Choroid plexus epithelial cell (primary cell): ENCODE measurements at places on chromosomes 3 and 15.

- no peak for DNase-seq
These were observed 38.2 kb downstream of the TIMP4 start for GRCh38 chr3:12120374-12121140.

GRCh38 chr3:40299130-40299720 is 10.3 kb upstream of the EIF1B start:
- DNase-seq, result no peak

- peak; percentile 34 for DNase-seq
These were observed 169.3 kb downstream of the GBE1 start for GRCh38 chr3:81592101-81592500.

- DNase-seq, result peak; percentile 41
These were observed at the start of gene ADAMTSL3 for GRCh38 chr15:83653639-83654378. Gene ADAMTSL3, plus strand, starts transcription at chr15:83654123. Its CDS starts 1,639 bp downstream, at chr15:83655762.

GRCh38 chr15:75125935-75126334 is 75.7 kb upstream of the C15orf39 start:
- no peak for DNase-seq

- DNase-seq, result no peak
These were observed 77.3 kb downstream of the ETFA start for GRCh38 chr15:76233921-76234320.

DNA sequence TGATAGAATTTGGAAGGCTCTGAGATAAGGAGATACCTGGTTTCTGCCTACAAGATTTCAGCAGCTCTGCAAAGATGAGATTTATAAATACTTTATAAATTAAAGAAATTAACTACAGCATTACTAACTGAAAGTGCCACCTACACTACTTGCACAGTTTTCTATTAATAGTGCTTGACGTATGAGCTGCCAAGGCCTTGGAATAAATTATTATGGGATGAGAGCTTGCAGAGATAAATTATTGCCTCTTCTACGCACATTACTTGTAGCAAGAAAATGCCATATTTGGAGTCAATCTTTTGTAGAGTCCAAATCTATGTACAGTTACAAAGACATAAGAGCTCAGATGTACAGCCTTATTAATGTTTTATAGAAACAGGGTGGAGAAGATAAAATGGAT is 89.1 kb downstream of the BCHE start:
- no peak for DNase-seq

DNA sequence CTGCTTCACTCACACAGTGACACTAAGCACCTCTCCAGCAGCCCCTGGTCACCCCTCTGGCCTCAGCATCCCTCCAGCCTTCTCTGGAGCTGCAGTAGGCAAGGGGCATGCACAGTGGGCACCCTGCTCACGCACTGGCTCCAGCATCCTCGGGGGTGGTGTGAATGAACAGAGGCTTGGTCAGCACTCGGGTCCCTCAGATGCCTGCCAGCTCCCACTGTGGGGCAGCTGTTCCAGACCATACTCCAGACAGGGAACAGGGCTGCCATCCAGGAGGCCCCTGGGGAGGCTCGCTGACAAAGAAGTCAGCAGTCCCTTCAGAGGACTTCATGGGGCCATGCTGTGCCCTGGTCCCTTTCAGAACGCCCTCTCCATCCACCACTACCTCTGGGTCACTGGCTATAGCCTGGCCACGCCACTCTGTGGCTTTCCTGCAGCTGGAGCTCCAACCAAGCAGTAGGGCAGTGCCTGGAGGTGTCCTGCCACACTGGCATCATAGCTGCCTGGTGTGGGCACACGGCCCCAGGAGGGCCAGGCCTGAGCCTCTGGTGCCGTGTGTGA is 26.3 kb downstream of the ALS2CL start:
- DNase-seq, result no peak

DNA sequence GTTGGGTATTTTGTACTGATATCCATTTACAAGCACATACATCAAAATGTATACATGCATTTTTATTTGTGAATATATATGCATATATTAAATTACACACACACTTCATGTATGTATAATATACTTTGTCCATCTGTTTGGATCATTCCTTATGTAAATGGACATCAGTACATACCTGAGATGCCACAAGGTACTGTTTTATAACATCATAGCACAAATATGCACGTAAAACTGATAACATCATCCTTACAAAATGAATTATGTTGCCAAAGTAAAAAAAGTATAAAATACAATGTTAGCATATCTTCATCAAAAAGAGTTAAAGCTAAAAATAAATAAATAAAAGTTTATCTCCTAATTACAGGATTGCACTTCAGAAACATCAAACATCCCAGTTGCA is 634.8 kb upstream of the UBE2E2 start:
- no peak for DNase-seq

DNA sequence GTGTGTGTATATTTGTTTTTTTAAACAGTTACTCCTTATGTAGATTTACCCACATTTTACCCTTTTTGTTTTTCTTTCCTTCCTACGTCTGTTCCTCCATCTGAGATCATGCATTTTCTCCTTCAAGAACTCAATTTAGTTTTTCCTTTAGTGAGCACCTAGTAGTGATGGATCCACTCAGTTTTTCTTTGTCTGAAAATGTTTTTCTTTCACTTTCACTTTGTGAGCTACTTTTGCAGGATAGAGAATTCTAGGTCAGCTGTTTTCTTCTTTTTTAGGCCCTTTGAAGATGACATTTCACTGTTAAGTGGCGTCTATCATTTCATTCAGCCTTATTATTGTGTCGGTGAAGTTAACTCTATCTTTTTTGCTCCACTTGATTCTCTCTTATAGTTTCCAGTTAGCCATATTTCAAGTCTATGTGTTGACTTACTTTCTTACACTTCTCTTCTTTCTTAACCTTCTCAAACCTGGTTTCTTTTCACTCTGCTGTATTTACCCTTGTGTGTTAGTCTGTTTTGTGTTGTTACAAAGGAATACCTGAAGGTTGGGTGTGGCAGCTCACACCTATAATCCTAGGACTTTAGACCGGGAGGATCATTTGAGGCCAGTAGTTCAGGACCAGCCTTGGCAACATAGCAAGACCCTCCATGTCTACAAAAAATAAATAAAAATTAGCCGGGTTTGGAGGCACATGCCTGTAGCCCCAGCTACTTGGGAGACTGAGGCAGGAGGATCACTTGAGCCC is 55.8 kb downstream of the PRKCI start:
- DNase-seq, result peak; percentile 32

- no peak for DNase-seq
These were observed 19.2 kb downstream of the BLOC1S6 start for GRCh38 chr15:45606413-45606812.

DNA sequence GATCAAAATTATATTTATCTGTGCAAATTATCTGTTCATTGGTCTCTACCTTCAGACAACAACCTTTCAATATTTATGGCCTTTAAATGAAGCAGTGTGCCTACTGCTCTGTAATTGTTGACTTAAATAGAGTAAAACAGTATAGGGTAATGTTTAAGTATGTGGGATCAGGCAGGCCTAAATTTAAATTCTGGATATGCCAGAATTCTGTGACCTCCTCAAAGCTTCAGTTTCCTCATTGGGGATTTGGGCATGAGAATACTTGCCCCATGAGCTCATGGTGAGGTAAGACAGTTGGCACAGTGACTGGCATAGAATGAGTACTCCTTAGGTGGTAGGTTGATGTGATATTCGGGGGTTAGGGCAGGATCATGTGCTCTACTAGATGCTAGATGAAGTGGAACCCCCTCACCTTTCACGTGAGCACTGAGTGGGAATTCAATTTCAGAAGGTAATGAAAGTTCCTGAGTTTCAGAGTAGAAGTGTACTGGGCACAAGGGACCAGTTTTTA is 14.9 kb downstream of the ARL8B start:
- DNase-seq, result no peak

DNA sequence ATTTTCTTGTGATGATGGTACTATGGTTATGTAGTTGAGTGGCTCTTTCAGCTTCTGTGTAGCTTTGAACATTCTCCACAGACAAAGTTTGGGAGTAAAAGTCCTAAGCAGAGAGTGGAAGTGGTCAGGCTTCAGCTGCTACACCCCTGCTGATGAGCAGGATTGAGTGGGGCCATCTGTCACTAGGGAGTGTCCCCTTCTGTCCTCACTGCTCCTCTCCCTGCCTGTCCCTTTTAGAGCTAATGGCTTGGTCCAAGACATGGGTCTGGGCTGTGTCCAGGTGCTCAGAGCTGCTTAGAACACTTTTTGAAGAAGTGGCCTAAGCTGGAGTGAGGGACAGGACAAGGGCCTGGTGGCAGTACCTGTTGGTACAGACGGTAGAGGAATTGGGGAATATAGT is 15.1 kb downstream of the MYZAP start:
- no peak for DNase-seq

DNA sequence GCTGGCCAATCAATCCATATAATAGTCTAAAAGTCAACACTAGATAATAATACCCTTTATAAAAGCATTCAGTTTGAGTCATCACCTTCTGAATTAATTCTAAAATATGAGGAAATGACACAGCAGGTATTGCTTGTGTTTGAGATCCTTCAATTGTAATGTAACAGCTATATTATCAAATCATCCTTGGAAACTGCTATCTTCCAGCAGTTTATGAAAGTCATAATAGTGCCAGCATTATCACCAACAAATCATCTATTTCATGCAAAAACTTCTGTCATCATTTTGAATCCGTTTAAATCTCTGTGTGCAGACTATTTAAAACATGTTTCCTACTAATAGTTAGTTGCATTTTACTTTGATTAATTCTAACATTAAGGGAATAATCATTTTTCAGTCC is 468.7 kb downstream of the CADM2 start:
- DNase-seq, result no peak

DNA sequence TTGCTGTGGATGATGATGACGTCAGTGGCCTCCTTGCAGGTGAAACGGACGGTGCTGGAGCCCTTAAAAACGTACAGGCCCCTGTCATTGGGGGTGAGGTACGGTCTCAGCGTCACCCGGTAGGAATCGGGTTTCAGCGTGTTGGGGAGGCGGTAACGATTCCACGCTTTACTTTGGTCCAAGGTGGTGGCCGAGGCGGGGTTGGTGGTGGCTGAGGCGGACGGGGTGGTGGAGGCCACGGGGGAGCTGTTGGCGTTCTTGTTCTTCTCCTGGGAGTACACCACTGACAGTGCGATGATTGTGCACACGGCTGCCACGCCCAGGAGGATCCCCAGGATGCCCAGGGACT is 8.5 kb downstream of the ANPEP start:
- DNase-seq, result no peak

- no peak for DNase-seq
These were observed 125.6 kb downstream of the LRRK1 start for GRCh38 chr15:101044625-101045235.

DNA sequence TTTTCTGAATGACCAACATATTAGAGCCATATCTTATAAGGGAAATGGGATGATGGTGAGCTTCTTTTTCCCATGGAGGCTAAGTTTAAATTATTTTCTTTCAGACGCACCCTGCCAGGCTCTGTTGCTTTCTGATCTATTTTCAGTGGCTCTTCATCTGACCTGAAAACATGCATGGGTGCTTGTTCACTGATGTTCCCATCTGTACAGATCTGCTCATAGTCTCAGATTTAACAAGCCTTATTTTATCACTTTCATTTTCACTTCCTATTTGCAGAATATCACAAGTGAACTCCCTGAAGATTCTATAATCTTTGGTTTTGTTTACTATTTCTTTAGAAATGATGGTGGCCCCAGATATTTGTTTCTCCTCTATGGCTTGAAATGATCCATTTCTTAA is 31.1 kb upstream of the SUCLG2 start:
- DNase-seq, result peak; percentile 29

GRCh38 chr3:127699416-127700300 is 26.9 kb downstream of the ABTB1 start:
- peak; percentile 61 for DNase-seq

DNA sequence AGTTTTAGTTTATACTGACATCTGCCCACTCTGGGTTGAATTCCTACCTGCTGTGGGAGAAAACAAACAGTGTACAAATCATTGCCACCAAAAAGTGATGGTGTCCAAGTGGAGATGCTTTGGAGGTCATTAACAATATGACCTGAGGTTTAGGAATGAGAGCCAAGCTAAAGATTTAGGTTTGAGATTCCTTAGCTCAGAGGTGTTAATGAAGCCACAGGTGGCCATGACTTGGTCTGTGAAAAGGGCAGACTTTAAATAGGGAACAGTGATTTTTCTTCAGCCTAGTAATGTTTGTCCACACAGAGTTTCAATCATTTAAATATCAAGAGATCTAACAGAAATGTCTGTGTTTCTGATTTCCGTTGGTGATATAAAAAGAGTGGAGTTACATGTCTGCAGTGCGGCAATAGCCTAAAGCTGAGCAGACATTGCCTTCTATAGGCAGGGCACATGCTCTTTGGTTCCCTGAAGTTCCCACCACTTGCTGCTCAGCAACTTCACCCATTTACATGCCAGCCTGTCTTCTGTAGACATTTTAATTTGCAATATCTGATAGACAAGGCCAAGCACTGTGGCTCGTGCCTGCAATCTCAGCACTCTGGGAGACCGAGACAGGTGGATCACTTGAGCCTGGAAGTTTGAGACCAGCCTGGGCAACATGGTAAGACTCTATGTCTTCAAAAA is 423.2 kb downstream of the IL5RA start:
- no peak for DNase-seq

GRCh38 chr3:123279121-123279520 is 77.4 kb downstream of the SEC22A start:
- DNase-seq, result no peak

GRCh38 chr3:26668171-26668570 is 45.6 kb downstream of the LRRC3B start:
- DNase-seq, result no peak

GRCh38 chr3:11165476-11165875 is 11.2 kb downstream of the HRH1 start:
- no peak for DNase-seq

- DNase-seq, result no peak
These were observed 355.5 kb downstream of the OCA2 start for GRCh38 chr15:27743638-27744037.

DNA sequence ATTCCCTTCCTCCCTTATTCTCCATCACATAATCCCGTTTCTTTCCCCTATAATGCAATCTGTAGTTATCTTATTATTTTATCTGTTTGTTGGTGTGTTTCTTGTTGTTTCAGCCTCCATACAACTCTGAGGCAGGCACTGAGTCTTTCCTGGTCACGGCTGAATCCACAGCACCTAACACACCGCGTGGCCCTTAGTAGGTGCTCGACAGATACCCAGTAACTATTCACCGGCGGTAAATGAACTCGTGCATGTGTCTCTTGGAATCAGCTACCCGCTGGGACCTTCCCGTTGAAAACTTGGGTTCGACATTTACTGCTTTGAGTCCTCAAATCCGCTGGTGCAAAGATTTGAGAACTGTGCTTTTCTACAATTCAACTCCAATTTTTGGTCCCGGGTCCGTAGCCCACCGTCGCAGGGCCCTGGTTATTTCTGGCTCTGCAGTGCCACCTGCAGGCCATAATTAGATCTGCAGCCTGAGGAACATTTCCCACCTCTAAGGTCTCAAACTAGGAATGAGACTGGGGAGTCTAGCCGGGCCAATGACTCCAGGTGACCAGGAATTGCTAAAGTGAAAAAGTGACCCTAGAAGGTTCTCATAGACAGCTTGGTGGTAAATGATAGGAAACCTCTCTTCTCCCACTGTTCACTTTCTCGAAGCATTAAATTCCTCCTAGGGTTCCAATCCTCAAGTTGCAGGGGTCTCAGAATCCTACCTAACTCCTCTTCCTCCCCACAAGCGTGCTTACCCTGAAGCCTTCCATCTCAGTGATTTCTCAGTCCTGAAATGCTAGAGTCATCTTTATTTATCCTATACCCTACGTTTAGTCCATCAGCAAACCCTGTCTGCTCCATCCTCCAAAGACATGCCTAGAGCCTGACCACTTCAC is 40.0 kb upstream of the TRH start:
- DNase-seq, result peak; percentile 38

GRCh38 chr3:4570840-4571621 is 77.9 kb downstream of the ITPR1 start:
- no peak for DNase-seq
